Fibroblast of skin of right quadriceps (primary cell): ENCODE measurements at places on chromosomes 7 and 10.
A peak's percentile ranks its signal among the peaks of the same experiment; 100 is the strongest.

DNA sequence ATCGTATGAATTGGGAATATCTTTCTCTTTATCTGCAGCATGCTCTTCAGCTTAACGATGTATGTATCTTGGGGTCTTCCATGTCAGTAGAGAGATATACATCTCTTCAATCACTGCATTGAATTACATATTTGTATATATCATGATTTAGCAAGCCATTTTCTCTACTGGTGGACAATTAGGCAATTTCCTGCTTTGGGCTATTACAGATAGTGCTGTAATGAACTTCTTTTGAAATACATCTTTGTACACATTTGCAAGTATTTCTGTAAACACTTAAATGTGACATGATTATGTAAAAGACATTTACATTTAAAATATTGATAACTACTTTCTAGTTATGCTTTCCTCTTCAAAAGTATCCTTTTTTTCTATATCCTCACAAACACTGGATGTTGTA, 199.0 kb downstream of the PPP1R9A start:
- DNase-seq = no peak

DNA sequence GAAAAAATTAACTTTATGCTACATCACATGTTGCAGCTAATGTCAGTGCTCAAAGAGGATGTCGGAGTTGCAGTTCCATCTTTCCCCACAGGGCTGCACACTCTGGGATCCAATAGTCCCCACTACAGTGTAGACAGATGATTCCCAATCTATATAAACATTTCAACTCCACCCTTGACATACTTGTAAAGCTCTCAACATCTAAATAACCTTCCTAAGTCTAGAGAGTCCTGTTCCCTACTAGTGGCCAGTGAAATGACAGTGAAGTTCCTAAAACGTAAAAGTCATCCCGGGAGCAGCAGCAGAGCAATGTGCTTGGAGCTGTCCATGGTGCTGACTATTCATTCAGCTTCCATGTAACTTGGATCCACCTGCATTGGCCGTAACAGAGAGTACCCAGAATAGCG, 145.1 kb downstream of the GRM8 start:
- peak; percentile 34 for DNase-seq

- no peak for DNase-seq
Measured at GRCh38 chr7:151859111-151859947, 17.6 kb downstream of the PRKAG2 start.

DNA sequence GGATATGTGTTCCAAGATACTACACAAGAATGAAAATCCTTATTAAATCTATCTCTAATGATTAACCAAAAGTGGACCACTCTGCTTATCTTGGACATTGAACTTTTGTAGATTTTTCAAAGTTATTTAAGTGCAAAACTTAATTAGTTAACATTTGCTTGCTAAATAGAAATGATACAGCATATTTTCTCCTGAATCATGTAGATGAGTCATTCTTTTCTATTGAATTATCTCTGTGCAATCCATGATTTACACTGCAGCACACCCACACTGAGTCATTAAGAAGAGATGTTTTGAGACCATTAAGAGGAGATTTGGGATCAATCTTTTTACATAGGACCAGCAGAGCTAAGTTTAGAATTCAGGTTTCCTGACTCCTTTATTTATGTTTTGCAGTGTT, 6.6 kb upstream of the ABCC2 start:
- DNase-seq = peak; percentile 92

DNA sequence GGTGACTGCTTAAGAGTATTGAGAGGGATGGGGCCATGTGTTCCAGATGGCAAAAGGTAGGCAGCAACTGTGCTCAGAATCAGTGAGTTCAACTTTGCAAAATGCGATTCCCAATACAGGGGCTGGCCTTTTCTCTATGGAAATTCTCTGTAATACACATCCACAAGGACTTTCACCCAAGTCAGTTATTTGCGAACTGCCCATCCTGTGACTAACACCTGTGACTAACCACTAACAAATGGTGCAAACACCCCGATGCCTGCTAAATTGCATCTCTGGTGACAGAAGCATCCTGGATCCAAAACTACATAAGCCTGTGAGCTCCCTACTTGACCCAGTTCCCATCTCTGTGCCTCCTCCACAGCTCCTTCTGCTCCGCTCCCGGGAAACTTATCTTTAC, 9.0 kb upstream of the CUZD1 start:
- peak; percentile 88 for DNase-seq

- no peak for DNase-seq
Measured at GRCh38 chr7:108463613-108464012, 7.4 kb upstream of the NRCAM start.

DNA sequence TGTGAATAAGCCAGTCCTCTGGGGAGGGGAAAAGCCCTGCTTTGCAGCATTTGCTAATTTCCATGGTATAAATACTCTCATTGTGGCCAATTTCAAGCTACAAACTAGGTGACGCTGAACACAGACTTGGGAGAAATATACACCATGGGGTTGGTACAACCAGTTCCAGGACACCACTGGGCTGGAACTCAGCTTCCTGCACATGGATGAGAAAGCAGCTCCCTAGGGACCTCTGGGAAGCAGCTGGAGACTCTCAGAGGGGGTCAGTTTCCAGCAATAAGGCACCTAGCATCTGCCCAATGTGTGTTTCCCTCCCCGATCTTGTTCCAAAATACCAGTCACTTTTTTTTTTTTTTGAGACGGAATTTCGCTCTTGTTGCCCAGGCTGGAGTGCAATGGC, 56.8 kb upstream of the WDR11 start:
- DNase-seq = no peak

DNA sequence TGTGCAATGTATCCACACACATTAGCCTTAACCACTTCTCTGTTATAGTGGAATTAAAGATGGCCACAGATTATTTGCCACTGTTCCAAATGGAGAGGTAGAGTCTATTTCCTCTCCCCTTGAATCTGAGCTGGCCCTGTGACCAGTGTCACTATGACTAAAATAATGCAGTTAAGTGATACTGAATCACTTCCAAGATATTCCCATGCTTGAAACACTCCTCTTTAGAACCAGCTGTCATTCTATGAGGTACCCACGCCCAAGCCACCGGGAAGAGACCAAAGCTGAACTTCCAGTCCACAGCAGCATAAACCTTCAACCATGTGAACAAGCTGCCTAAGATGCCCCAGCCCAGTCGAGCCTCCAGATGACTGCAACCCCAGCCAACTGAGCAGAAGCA, 2.1 kb upstream of the DHX32 start:
- no peak for DNase-seq

- DNase-seq = no peak
Measured at GRCh38 chr7:90988996-90989765, 275.1 kb upstream of the FZD1 start.

- DNase-seq = peak; percentile 45
Measured at GRCh38 chr10:110556969-110557601, 10.4 kb upstream of the SMC3 start.

DNA sequence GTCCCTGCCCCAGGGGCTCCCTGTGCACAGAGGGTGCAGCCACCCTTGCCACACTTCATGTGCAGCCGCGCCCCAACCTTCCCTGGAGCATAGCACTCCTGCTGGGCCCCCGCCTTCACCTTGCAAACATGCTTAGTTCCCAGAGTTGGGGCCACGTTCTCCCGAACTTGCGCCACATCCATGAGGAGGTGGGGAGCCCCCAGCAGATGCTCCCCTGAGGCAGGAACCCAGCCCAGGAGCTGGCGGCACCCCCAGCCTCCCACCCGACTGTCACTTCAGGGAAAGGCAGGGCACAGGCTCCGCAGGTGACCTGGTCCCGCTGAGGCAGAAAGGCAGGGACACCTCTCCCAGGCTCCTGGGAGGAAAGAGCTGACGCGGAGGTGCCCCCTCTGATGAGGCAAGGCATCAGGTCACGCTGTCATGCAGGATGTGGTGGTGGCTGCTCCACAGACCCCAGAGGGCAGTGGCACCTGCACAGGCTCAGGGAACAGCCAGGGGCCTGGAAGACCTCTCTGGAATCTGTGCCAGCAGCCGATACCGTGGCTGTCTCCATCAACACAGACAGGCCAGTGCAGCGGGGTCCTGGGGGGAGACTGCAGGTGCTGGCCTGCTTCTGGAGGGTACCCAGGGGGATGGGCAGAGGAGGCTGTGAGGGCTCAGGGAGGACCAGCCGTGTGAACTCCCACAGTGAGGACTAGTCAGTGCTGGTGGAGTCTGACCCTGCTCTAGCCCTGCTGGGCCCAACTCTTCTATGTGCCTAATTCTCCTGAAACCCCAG, 221.3 kb downstream of the MAD1L1 start:
- no peak for DNase-seq

- no peak for DNase-seq
Measured at GRCh38 chr7:87548123-87548919, 52.4 kb downstream of the ABCB1 start.

GRCh38 chr10:99631496-99631895, 11.3 kb upstream of the SLC25A28 start:
- no peak for DNase-seq

DNA sequence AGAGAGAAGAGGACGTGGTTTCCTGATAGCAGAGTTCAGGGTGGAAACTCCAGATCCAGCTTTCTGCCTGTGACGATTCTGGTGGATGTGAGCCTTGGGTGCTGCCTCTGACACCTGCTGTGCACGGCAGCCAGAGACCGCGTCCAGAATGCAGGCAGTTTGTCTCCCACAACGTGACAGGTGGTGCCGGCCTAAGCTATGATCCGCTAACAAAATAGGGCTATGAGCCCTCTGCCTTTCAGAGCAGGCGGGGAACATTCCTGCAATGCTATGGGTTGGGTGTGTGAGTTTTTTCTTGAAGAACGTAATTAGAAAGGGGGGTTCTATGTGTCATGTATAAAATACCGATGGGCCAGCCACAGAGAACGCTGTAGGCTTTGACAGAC, 297.3 kb upstream of the PRKCQ start:
- no peak for DNase-seq

- DNase-seq = no peak
Measured at GRCh38 chr10:33257439-33258080, 76.9 kb downstream of the NRP1 start.

GRCh38 chr7:39338716-39339115, 227.5 kb upstream of the YAE1 start:
- no peak for DNase-seq

DNA sequence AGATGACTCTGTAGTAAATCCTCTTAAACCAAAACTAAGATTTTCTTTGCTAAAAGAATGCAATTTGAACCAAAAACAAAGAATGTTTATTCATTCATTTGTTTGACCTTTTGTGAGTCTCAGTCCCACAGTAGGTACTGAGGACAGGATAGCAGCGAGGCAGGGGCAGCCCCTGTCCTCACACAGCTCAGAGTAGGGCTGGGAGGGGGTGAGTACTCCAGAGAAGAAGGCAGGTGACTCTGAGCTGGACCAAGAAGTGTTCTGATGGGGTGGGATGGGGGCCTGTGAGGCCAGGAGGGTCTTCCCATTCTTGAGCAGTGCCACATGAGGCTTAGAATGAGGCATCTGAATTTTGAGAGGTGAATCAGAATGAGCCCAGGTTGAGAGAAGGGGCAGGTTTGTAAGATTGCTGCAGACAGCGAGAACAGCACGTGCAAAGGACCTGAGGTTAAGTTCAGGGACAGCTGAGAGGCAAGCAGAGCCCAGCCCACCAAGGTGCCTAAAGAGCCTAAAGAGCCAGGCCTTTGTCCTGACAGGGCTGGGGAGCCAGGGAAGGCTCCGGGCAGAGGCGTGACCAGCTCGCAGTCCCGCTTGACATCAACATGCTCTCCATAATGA, 56.9 kb upstream of the CHST15 start:
- DNase-seq = no peak

- no peak for DNase-seq
Measured at GRCh38 chr10:84762754-84763394, 434.5 kb downstream of the CCSER2 start.

DNA sequence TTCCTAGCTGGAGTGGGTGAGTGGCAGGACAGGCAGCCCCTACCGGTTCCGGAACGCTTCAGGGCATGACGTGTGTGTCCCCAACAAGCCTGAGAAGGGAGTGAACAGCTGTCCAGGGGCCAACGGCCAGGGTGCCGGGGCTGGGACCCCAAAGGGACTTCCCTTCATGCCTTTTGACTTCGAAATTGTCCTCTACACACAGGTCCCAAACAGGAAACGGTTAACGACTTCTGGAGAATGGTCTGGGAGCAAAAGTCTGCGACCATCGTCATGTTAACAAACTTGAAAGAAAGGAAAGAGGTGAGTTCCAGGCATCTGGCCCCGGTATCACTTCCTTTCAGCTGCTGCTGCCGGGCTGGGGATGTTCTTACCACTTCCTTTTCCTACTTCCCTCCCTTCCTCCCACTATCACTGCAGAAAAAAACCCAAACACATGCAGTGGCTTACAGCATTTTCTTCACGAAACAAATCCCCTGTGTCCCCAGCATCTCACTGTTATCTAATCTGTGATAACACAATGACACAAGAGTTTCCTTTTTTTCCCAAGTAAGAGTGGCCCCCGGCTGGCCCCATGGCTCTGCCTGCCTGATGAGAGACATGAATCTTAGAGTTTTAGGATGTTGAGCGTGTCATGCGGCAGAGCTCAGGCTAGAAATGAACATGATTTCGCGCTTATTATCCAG, 63.2 kb downstream of the MKI67 start:
- no peak for DNase-seq

- DNase-seq = no peak
Measured at GRCh38 chr10:101135141-101136006, 4.3 kb downstream of the TLX1 start.

DNA sequence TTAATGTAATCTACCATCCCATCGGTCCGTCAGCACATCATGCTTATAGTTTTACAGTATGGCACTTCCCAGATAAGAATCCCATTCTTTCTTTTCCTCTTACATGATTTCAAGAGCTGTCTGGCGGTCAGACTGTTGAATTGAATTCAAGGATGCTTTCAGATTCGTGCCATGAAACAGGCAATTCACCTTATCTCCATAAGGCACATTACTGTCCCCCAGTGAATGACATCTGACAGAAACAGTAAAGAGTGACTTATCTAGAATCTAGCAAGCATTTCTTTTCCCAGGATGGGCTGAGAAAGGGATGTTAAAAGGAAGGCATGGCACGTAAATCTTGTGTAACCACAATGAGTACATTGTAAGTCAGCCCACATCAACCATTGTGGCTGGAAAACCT, 61.1 kb upstream of the SEM1 start:
- DNase-seq = no peak

DNA sequence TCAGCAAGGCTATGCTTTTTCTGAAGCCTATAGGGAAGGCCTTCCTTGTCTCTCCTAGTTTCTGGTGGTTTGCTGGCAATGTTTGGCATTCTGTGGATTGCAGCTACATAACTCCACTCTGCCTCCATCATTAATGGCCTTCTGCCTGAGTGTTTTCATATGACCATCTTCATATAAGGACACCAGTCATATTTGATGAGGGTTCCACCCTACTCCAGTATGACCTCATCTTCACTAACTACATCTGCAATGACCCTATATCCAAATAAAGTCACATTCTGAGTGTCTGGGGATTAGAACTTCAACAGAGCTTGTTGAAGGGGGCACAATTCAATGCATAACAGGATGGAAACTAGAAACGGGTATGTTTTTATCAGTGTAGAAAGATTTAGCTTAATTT, 22.1 kb downstream of the CAV1 start:
- peak; percentile 49 for DNase-seq

GRCh38 chr10:16674147-16674703, 143.0 kb downstream of the RSU1 start:
- DNase-seq = no peak

DNA sequence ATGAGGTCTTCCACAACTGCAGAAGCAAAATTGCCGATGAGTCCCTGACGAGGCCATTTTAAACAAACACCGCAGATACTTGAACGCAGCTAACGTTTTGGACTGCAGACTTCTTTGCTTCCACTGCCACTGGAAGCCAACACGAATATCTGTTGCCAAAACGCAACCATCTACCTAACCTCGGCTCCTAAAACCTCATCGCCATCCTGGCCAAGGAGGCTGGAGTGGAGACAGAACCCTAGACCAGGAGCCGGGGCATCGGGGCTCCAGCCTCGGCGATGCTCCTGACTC, 493 bp downstream of the WDR91 start:
- DNase-seq = no peak
